ENCODE measurements at places on chromosomes 2 and 18.

GRCh38 chr2:158644139-158644538 is 151.0 kb upstream of the DAPL1 start:
- peak; percentile 16 for DNase-seq

- DNase-seq: no peak
Measured at GRCh38 chr2:207688597-207688996, 22.8 kb upstream of the CCNYL1 start.

DNA sequence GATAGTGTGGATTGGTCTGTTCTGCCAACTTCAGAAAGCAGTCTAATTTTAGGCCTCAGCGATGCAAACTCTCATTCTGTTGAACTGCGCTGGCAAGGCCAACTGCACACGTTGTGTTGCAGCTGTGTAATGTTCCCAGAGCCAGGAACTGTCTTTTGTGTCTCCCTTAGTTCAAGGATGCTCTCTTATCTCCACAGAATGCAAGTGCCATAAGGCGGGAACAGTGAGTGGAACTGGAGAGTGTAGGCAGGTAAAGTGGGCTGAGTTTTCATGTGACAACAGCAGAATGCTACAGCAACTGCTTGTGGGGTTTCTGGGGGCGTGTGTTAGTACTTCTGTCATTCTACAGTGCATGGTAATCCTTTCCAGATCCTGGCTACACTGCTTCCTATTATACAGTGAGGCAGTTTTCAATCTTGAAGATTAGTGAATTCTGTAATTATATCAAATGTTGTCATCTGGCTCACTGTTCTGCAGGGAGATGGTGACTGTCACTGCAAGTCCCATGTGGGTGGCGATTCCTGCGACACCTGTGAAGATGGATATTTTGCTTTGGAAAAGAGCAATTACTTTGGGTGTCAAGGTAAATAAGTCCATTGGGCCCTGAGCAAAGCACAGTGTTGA is 125.8 kb downstream of the LAMA3 start:
- no peak for DNase-seq

DNA sequence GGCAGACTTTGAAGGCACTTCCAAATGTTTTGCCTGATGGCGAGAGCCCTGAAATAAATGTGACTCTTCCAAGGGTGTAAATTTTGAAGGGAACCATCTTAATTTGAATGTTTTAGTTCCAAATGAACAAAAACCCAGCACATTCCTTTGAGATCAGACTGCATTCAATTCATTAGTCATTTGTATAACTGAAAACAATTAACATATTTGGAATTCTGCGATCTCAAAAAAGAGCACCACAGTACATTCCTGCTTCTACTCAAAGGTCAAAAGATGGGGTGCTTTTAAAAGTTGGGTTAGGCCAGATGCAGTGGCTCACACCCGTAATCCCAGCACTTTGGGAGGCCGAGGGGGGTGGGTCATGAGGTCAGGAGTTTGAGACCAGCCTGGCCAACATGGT is 38.2 kb upstream of the CHRNA1 start:
- peak; percentile 54 for DNase-seq

GRCh38 chr2:116467243-116467642 is 1347.2 kb upstream of the DDX18 start:
- no peak for DNase-seq

DNA sequence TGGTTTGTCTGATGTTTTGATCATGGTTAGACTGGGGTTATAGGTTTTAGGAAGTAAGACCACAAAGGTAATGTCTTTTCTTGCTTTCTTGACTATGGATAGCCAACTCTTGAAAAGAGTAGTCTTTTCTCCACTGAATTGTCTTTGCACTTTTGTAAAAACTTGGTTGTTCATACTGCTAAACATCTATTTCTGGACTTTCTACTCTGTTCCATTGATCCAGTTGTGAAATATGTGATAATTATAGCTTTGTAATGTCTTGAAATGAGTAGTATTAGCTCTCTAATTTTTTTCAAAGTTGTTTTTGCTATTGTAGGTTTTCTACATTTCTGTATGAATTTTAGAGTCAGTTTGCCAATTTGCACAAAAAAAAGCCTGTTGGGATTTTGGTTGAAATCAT is 13.1 kb upstream of the UGT1A9 start:
- no peak for DNase-seq

DNA sequence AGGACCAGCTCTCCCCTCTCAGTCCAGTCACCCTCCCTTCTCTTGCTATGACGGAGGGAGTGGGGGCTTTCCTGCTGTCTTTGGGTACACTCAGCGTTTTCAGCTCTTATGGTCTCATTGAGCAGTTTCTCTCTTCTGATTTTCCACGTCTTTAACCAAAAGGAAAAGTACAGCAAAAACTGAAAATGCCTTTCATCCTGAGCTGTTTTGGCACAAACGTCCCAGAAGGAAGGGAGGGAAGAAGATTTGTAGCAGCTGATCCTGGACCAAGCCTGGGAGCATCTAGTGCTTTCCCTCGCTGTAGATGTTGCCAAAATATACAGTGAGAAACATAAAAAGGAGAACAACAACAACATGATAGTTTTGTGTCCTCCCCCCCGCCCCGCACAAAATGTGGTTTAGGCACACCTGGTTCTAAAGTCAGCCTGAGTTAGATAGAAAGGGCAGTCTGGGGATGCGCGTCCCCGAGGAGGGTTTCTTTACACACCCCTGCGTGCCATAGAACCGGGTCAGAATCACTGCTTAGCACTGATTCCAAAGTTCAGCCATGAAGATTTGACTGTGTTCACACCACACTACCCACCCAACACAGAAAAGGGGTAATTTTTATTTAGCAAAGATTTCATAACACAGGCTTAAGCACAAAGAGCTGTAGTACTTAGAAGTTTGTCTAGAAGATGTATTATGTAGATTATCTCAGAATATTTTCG is 53.4 kb downstream of the SLC40A1 start:
- no peak for DNase-seq

DNA sequence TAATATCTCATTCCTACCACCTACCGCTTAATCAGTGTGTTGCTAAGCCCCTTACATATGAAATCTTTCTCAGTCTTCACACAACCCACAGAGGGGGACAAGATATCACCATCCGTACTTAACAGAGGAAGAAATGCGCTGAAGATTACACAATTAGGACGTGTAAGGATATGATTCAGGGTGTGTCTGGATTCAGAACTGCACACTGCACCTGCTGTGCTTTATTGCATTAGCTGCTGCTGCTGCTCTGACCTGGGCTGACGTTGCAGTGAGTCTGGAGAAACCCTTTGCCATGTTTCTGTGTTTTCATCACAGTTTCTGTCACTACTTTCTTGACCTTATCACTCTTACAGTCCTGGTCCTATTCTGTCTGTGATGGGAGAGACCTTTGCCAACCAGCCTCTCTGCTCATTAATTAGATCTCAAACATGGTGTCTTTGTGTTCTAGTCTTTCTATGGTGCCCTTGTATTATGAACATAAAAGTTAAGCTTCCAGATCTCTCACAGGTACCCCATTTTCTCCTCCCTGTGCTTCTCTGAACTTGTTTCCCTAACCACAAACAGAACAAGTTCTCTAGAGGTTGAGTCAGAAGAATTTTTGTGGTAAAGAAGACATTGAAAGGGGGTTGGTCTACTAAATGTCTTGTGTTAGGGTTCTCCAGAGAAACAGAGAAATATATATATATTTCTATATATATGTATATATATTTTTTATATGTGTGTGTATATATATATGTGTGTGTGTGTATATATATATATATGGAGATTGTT is 92.9 kb upstream of the CYP1B1 start:
- no peak for DNase-seq

DNA sequence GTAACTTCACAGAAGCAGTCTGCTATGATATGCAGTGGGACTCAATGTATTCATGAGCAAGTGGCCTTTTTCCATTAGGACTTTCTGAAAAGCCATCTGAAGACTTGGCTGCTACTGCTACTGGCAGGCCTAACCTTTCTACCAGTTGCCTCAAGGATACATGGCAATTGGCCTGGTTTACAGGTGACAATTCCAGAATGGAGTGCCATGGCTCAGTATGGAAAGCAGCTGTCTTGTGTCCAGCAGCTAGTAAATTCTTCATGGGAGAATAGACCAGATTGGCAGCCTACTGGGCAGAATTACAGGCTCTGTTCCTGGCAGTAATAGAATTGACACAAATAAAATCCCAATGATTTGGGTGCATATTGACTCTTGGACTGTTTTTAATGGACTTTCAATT is 12.6 kb upstream of the TMX3 start:
- no peak for DNase-seq

GRCh38 chr18:10381951-10382350 is 72.5 kb upstream of the APCDD1 start:
- DNase-seq: no peak

DNA sequence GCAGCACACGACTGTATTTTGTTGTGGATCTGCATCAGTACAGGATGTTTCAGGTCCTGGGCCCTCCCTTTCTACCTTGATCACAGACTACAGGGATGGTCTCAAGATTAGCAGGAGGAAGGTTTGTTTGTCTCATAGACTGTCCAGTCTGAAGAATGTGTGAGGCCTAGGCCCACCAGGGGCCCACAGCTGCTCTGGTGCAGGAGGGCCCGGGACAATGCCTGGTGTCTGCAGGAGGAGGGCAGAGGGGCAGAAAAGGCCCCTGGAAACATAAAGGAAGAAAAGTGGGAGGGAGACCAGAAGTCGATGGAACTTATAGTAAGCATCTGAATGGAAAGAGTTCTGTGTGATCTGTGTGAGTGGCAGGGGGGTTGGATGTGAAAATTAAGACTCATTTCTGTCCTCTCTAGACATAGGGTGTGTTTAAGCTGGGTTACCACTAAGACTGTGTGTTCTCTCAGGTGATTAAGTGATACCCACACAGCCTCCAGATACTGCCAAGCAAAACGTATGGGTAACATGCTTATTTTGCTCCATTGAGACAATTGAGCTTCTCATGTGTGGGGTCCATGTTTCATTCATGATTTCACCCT is 33.4 kb upstream of the LPIN2 start:
- DNase-seq: no peak

DNA sequence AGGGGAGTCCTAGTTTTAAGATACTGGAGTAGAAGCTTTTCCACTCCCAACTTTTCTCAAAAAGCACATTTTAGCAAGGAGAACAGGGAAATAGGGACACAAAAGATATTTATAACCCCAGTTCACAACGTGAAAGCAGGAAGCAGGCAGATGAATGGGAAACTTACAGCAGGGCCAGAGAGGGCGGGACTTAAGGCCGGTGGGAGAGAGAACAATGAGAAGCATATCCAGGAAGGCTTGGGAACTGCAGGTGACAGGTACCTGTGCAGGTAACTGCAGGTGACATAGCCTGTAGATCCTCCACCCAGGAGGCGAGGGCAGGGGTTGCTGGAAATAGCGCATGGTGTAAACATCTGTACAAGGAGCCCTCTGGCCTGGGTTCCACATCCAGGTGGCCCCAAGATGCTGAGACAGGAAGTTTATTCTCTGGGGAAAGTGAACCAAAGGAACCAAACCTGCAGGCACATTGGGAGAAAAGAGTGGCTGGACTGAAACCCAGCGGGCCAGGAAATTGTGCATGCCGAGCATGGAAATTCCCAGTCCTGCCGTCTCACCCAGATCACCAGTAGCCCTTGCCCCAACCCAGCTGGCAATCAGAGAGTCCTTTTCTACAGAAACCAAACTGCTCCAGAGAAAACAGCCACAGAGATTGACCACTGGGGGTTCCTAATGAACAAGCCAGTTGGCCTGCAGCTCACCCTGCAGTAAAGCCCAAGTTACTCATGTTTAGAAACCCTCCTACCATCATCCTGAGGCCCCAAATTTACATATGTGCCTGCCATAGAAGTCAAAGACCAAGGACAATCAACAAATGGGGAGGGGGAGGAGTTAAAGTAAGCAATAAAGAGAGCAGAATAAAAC is 24.3 kb upstream of the COL6A3 start:
- DNase-seq: no peak

DNA sequence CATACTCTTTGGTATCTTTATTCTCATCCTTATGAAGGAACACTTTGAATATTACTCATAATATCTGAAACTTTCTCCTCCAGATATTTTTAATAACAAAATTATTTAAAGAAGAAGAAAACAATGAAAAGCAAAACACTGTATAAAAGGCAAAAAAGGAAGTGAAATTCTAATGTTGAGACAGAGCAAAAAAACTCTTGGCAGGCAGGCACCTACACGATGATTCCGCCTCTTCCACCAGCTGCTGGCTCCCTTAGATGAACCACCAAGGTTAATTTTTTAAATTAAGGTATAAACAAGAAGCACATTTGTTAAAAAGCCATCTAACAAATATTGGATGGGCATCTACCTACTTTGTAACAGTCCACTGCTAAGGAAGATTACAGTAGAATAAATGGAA is 434.7 kb downstream of the EPHA4 start:
- no peak for DNase-seq

DNA sequence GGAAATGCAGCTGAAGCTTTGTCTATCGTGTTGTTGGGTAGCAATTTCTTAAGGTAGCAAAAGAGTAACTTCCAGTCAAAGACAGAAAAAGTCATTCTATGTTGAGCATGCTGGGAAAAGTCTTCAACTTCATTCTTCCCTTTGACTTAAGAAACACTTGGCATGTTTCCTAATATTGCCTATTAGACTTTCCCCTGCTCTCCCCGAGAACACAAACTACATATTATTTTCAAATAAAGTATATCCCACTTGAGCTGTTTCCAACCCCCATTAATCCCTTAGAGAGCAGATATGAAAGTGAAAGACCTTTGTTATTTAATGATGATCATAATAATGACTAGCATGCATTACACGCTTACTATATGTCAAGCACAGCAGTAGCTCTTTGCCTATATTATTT is 136.0 kb upstream of the SPOPL start:
- DNase-seq: no peak

DNA sequence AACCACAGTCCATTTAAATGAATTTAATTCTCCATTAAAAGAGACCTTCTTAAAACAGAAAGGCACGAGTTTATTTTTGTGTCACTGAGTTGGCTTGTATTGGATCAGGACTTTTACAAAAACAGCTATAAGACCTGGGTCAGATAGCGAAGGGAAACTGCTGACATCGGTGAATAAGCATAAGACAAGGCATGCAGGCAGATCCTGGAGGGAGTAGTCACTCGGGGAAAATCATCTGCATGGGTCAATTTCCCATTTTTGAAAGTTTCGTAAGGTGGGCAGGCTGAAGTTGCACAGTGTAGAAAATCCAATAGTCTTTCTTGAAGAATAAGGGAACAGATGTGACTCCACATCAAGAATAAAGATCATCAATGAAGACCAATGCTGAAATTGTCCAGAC is 12.9 kb downstream of the IL36B start:
- DNase-seq: no peak

DNA sequence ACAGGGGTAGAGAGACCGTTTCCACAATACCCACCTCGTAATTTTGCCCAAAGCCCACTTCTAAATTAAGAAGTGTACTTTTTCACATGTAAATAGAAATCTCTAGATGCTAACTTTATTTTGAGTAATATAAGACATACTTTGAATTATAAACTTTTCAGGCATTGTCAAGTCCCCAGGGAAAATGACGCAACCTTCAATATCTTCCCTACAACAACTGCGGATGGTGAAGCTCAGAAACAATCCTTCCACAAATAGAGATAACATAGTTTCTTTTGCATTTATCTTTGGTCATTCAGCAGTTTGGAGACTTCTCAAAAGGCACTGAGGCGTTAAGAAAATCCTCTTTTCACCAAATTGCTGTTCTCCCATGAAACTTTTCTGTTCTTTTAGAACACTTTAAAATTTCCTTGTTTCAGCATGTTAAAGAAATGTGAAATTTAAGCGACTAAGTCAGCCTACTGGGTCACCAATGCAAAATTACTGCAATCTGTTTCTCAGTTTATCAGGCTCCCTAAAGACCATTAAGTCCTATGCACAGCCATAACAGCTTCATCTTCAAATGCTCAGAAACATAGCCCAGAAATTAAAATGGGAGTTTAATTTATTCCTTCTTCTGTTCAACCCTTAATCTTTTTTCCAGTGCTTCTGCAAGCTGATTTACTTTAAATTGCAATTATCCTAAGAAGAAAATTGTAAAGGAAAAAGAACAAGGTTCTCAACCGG is 118.3 kb upstream of the DNAJC10 start:
- no peak for DNase-seq
